Lower lobe of right lung (tissue), 2 donors: ENCODE measurements at places on chromosomes 5 and 9. TPM values are rescaled to one million over a fixed set of nuclear protein-coding genes. Genes with fewer than 3 reads are reported as not detected.

GRCh38 chr5:131812371-131813160 lies 15.7 kb upstream of the FNIP1 start:
- DNase-seq, result no peak

- DNase-seq, result no peak
These were observed 8.9 kb downstream of the CERCAM start for GRCh38 chr9:128429513-128430086.

The QRFP gene
- total RNA-seq, result not detected

- no peak for DNase-seq
These were observed 387.9 kb upstream of the MEF2C start for GRCh38 chr5:89270901-89271300.

The STKLD1 gene
- total RNA-seq, result 1.6 TPM

DNA sequence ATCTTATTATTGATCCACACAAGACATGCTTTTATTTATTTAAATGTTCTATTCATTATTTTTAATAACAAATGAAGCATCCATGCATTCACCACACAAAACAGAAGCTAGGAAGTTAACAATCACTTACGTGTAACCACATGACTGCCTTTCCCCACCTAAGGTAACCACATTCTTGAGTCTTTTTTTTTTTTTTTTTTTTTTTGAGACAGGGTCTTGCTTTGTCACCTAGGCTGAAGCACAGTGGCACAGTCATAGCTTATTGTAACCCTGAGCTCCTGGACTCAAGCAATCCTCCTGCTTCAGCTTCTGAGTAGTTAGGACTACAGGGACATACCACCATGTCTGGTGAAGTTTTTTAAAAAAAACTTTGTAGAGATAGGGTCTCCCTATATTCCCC lies 133.0 kb downstream of the DOCK2 start:
- DNase-seq, result no peak

DNA sequence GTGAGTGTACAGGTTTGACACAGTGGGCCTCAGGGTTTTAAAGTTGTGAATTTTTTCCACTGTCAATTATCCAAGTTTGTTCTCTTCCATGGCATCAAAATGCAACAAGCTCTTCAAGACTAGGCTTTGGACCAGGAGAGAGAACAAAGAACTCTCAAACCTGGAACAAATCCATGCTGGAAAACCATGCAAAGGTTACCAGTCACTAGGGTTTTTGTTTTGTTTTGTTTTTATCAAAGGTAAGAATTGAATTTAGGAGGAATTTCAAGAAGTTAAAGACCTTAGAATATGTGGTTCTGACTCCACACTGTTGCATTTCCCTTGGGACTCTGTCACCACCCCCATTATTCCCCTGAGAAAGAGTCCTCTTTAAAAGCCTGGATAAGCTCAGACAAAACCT lies 191.1 kb upstream of the PIK3R1 start:
- no peak for DNase-seq

DNA sequence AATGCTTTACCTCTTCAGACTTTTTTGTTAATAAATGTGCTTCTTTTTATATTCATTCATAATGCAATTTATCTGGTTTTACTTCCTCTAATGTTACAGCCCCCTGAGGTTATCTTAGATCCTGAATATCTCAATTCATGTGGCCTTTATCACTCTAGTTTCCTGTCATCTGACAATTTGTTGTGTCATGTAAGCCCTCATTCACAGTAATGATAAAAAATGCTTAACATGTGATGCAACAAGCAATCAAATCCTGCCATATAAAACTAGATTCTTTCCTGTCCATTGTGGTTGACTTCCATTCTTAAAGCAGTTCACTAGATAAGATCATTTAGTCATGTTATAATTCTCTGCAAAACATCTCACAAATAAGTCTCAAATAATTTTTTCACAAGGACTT lies 991.2 kb upstream of the ACO1 start:
- DNase-seq, result no peak

GRCh38 chr9:133520121-133520835 lies 4.5 kb downstream of the MYMK start:
- DNase-seq, result no peak

GRCh38 chr5:96455789-96456188 lies 22.7 kb upstream of the PCSK1 start:
- no peak for DNase-seq

DNA sequence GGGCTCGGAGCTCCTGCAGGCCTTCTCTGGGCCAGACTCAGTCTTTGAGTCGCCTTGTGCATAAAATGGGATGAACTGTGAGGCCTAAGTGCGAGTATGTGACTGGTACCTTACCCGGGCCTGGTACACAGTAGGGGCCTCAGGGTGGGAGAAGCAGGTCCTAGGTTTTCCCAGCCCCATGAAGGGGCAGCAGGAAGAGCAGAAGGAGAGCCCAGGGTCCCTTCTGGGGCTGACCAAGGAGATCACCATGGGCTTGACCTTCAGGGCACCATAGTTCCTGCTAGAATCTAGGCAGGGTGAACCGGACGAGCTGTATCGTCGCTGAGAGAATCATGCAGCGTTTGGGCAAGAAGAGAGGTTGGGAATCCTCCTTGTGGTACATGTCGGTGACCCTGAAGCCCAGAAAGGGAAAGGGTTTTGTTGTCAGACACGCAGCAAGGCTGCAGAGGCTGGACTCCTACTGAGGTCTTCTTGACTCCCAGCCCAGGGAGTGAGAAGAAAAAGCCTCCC lies 373 bp upstream of the PHYKPL start:
- peak; percentile 36 for DNase-seq
